ENCODE measurements at places on chromosomes 1 and 21.

DNA sequence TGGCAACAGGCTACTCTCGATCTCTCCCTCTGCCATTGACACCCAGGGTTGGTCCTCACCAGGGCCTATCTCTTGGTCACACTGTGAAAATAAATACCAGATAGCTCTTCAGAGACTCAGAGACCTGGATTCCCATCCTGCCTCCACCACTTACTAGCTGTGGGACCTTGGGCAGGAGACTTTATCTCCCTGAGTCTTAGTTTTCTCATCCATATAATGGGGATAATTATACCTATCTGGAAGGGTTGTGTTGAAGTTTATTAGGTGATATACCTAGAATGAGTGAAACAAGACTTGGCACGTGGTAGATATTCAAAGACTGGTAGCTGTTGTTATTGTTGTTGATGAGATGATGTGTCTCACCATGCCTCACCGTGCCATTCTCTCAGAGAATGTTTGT, 7.4 kb downstream of the DMBX1 start:
- DNase-seq, result no peak

DNA sequence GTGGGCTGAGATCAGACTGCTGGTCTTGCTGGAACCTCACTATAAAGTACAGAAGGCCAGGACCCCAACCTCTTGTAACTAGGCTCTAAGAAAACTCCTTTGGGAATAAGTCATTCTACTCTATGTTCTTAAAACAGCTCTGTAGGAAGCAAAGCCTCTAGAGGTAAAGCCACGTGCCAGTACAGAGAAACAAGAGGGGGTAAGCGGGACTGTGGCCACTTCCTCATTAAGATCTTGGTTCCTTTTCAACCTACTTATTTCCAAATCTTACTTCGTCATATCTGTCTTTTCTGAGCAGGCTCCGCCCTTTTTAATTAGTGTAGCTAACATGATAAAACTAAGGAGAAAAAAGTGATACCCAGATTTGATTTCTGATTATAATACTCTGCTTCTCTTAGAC, 3.8 kb downstream of the NCSTN start:
- DNase-seq, result no peak

- no peak for DNase-seq
These were observed 4.3 kb downstream of the TRABD2B start for GRCh38 chr1:47992720-47993415.

- no peak for DNase-seq
These were observed 16.7 kb upstream of the DISP1 start for GRCh38 chr1:222798116-222798515.

- no peak for DNase-seq
These were observed 2.0 kb downstream of the KRTAP12-2 start for GRCh38 chr21:44664691-44665090.

- DNase-seq, result no peak
These were observed 3.4 kb upstream of the PIK3CD start for GRCh38 chr1:9648171-9648570.

DNA sequence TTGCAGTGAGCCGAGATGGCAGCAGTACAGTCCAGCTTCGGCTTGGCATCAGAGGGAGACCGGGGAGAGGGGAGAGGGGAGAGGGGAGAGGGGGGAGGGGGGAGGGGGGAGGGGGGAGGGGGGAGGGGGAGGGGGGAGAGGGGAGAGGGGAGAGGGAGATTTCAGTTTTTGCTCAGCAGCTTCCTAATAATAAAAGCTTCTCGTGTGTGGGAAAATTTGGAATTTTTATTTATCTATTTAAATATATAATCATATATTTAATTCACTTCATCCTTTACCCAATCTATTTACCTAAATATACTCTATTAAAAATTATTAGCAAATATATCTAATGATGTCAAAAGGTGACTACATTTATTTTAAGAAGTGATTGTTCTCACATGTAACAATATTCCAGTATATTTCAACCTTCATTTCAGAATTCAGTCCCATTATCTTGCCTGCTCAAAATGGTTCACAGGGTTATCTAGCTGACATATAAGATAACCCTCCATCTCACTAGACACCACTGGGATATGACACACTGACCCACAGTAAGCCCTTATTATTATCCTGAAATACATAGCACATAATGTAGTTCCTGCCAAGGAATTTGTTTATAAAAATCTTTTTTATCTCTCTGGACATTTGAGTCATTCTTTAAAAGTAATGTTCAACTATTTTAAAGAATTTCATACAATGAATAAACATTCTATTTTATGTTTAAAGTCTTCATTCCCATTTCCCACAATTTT, 105.9 kb downstream of the GPATCH2 start:
- no peak for DNase-seq

Data from T-helper 17 cell (primary cell).